Lower lobe of right lung (tissue), 2 donors: ENCODE measurements at places on chromosomes 1 and 21. TPM values are rescaled to one million over a fixed set of nuclear protein-coding genes. Genes with fewer than 3 reads are reported as not detected.

ACKR1 gene
- total RNA-seq: 30.4 TPM

GJA9 gene
- total RNA-seq: not detected

TMCC2 gene
- total RNA-seq: 3.0 TPM

CGN gene
- 52.9 TPM for total RNA-seq

EXTL1 gene
- 0.24 TPM for total RNA-seq

DNA sequence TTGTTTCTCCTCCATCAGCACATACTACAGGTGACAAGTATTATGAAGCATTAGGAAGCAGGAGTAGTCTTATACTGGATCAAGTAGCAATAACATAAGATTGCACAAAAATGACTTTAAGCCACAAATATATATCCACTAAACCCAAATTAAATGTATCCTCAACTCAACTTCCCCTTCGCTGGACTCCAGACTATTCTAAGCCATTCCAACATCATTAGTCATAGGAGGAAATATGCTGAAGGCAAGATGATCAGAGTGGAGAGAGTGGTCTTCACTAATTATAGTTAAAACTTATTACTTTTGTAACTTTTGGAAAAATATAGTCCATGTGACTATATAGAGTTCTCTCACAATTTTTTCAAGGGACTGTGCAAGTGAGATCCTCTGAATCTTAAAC, 390.7 kb upstream of the ZP4 start:
- H3K4me1 ChIP-seq: no peaks in the 10 kb centered on the region
- no peak for DNase-seq
- no peaks in the 10 kb centered on the region for H3K36me3 ChIP-seq
- no peak overlapping the region for H3K4me3 ChIP-seq
- H3K27me3 ChIP-seq: no peaks in the 10 kb centered on the region

DNA sequence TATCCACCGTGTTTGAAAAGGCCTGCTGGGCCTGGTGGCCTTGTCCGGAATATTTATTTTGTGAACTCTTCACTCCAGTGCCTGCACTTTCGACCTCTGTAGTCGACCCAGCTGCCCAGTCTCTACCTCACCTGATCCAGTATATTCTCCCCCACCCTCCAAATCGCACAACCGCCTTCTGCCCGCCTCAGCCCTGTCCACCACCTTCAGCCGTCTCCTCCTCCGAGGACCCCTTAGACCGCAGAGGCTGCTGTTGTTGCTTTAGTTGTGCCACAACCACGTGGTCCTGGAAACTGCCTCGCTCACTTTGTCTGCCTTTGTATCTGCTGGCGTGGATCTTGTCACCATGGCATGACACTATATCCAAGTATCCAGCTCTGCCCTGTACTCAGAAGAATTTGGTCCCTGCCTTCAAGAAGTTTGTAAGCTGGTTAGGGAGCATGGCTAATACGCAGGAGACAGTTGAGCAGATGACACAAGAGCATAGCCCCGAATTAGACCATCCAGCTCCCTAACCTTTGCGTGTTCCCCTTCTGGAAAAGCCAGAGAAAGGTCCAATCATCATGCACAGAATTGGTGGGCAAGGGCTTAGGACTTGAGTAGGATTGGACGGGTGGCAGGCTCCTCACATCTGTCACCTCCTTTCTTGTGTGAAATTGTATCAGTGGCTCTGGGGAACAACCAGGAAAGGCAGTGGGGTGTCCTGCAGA, 1.5 kb downstream of the PHGDH start:
- peak overlapping the region; percentile 64 for H3K4me3 ChIP-seq
- peak overlapping the region; percentile 53 for H3K27ac ChIP-seq
- H3K27me3 ChIP-seq: peaks cover 22% of the 10 kb centered on the region
- peaks cover 19% of the 10 kb centered on the region for H3K4me1 ChIP-seq
- DNase-seq: no peak

DNA sequence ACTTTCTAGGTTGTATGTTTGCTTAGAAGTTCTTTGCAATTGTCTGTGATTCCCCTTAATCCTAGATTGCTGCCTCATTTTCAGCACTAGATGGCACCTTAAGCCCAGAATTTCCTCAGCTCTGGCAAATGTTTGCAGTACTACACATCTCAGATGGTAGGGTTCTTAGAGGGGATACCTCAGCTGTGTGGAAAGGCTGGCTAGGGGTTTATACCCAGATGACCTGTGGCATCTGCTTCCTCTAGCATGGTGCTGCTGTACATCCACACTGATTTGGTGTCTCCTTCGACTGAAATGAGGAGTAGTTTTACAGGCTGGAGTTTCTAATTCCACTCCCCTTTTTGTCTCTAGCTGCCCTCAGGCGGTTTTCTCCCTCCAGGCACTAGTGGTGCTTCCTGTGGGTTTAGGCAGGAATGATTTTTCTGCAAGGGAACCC, 23.5 kb downstream of the ASB17 start:
- no peak overlapping the region for H3K27ac ChIP-seq
- H3K4me1 ChIP-seq: no peaks in the 10 kb centered on the region
- H3K4me3 ChIP-seq: no peak overlapping the region
- DNase-seq: no peak
- no peaks in the 10 kb centered on the region for H3K36me3 ChIP-seq
- H3K27me3 ChIP-seq: no peaks in the 10 kb centered on the region

GRCh38 chr1:227928811-227929375, 18.8 kb downstream of the WNT9A start:
- no peak overlapping the region for H3K27ac ChIP-seq
- H3K4me3 ChIP-seq: no peak overlapping the region
- H3K36me3 ChIP-seq: no peaks in the 10 kb centered on the region

- H3K4me1 ChIP-seq: peaks cover 30% of the 10 kb centered on the region
- no peak overlapping the region for H3K27ac ChIP-seq
- no peaks in the 10 kb centered on the region for H3K27me3 ChIP-seq
- no peaks in the 10 kb centered on the region for H3K36me3 ChIP-seq
Measured at GRCh38 chr1:107879927-107880326, 85.1 kb downstream of the VAV3 start.

DNA sequence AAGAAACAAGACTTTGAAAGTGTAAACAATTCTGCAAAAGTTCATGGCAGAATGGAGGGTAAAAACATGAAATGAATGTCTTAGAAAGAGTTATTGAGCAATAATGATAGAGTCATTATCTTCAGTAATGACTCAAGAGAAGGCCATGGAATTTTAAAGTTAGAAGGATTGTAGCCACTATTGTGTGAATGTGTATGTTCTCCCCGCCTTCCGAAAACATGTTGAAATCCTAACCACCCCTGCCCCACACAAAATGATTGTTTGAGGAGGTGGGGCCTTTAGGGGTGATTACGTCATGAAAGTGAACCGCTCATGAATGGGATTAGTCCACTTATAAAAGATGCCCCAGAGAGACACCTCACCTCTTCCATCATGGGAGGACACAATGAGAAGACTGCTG, 93.8 kb upstream of the CCDC190 start:
- no peak overlapping the region for H3K27ac ChIP-seq
- no peaks in the 10 kb centered on the region for H3K36me3 ChIP-seq
- no peaks in the 10 kb centered on the region for H3K4me1 ChIP-seq
- no peak overlapping the region for H3K4me3 ChIP-seq

GRCh38 chr1:30660241-30660640, 63.1 kb downstream of the MATN1 start:
- peaks cover 16% of the 10 kb centered on the region for H3K27me3 ChIP-seq
- H3K36me3 ChIP-seq: no peaks in the 10 kb centered on the region
- H3K4me3 ChIP-seq: no peak overlapping the region
- no peaks in the 10 kb centered on the region for H3K4me1 ChIP-seq
- no peak for DNase-seq

DNA sequence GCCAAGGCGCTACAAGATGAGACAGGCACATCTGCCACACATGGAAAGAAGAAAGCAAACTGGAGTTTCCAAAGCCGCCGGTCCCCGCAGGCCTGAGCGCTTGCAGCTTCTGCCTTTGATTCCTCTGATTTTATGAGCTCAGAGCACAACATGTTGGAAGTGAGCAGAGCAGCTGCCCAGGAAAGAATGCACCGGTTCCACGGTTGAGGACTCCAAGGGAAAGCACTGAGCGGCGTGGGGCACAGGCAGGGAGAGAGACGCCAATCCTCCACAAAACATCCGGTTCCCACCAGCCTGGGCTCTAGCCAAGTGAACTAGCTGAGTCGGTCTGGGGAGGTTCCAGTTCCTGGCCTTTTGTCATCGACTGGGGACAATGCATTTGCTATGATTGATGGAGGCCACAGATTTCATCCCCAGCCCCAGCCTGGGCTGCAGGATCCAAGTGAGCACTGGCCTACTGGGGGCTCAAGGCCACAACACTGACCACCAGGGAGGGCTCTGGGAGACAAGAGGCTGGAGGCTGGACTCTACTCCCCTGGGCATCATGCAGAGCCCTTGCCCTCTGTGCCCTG, 253.1 kb upstream of the IRF2BP2 start:
- no peaks in the 10 kb centered on the region for H3K27me3 ChIP-seq
- no peak overlapping the region for H3K4me3 ChIP-seq
- H3K36me3 ChIP-seq: no peaks in the 10 kb centered on the region
- DNase-seq: peak; percentile 67
- H3K4me1 ChIP-seq: peaks cover 38% of the 10 kb centered on the region
- H3K27ac ChIP-seq: peak overlapping the region; percentile 76

DNA sequence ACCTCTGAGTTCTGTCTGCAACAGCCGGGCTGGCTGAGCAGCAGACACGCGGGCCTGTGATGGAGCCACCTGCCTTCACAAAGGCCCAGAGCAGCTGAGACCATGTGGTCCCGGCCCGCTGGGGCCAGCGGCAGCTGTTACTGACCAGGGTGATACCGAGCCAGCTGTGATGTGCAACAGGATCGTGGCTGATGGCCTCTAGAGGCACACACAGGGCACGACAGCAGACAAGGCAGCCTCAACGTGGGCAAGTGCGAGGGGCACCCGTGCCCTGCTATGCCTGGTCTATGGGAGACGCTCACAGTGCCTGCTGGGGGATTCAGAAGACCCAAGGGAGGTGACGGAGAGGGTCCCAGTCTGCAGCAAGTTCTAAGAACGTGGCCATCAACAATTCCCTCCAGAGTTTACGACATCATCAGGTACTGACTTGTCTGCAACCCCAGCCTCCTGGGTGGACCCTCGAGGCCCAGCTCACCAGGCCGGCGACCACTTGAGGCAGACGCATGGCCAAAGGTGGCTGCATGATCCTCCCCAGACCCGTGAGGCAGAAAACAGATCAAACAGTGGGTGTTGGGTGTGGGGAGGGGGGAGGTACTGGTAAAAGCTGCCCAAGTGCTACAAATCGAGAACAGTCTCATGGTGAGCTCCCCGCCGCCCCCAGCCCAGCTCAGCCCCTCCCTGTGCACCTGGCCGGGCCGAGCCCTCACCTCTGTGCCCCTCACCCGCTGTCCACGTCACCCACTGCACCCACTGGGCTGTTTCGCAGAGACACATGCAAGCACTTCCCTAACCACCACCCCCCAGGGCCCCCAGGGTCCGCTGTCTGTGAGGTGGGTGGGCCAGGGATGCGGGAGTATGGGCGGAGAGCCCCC, 6.0 kb downstream of the POFUT2 start:
- no peak overlapping the region for H3K4me3 ChIP-seq
- DNase-seq: peak; percentile 42
- H3K36me3 ChIP-seq: peaks cover 92% of the 10 kb centered on the region
- no peaks in the 10 kb centered on the region for H3K27me3 ChIP-seq
- H3K4me1 ChIP-seq: peaks cover 3% of the 10 kb centered on the region
